ENCODE measurements at places on chromosomes 3 and 15.

- no peak for DNase-seq
Observed at GRCh38 chr3:123807820-123808219, 76.3 kb downstream of the MYLK start.

DNA sequence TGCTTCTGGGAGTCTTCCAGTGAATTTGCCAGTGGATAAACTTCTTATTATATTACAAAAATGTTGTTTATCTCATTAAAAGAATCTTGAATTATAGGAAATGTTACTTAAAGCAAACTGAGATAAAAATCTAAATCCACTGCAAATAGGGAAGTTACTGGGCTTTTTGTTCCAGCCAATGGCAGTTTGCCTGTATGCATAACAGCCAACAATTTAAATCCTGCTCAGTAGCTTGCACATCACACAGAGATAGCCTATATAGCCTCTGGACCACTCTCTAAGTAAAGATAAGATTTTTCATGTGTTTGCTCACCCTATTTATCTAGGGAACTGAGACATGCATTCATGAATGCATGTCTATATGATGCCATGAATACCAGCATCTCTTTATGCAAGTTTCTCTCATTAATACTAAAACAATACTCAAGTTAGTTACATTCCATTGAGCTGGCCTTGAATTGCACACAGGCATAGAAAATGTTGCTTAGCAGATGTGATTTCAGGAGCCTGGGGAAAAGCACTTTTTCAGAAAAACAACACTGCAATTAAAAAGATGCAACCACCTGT lies 92.1 kb upstream of the GPR149 start:
- no peak for DNase-seq

DNA sequence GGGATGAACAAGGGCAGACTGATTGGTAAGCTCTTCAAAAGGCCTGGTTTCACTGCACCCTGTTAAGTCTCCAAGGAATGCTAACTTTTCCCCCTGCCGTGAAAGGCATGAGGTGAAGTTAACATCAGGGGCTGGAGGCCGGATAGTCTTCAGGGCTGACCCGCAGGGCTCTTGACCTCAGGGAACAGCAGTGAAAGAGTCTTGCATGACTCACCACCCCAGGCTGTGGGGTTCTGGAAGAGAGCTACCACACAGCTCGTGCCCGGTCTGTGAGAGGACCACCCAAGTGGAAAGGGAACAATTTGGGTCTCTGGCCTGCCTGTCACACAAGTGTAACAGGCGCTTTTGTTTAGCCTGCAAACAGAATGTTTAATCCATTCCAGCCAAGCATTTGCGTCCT lies 504.9 kb downstream of the EDEM1 start:
- no peak for DNase-seq

GRCh38 chr3:128490650-128490914 lies 2.4 kb downstream of the GATA2 start:
- DNase-seq: no peak

- DNase-seq: no peak
Observed at GRCh38 chr15:98785807-98786621, 137.7 kb downstream of the IGF1R start.

All from hematopoietic multipotent progenitor cell treated with erythropoietin and hydrocortisone succinate and interleukin-3 and kit ligand, for 8 days (in vitro differentiated cells).